ENCODE measurements at places on chromosomes 5 and 9. TPM values are rescaled to one million over a fixed set of nuclear protein-coding genes. Genes with fewer than 3 reads are reported as not detected.

The TNFSF15 gene
- total RNA-seq = 0.29 TPM

GRCh38 chr9:8025551-8025950 is 226.0 kb upstream of the DMAC1 start:
- DNase-seq = no peak

The DMGDH gene
- 7.2 TPM for total RNA-seq

GRCh38 chr9:1210954-1211353 is 160.8 kb downstream of the DMRT2 start:
- no peak for DNase-seq

DNA sequence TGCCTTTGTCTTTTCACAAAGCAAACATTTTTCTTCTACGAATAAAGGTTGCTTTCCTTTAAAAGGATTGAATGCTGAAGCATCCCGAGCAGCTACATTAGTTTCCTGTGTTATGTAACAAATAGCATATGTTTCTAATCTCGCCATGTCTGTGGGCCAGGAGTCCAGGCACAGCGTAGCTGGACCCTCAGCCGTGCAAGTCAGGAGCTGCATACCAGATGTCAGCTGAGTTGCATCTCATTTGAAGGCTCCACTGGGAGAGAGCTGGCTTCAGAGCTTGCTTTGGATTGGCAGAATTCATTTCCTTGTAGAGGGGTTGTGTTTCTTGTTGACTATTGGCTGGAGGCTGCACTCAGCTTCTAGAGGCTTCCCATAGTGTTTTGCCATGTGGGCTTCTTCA is 16.0 kb upstream of the GOLPH3 start:
- DNase-seq = no peak

- no peak for DNase-seq
Observed at GRCh38 chr9:136151214-136151804, 32.6 kb upstream of the TMEM250 start.

GRCh38 chr5:180558232-180558631 is 33.1 kb downstream of the SCGB3A1 start:
- no peak for DNase-seq
